SK-MEL-5 (cell line): ENCODE measurements at places on chromosomes 3 and 15. TPM values are rescaled to one million over a fixed set of nuclear protein-coding genes. Genes with fewer than 3 reads are reported as not detected.

ROPN1 gene
- 33.4 and 37.8 TPM in 2 replicates for total RNA-seq

EDC3 gene
- total RNA-seq: 6.8 and 10.2 TPM in 2 replicates

IL17RB gene
- total RNA-seq: not detected in 2 replicates

MYD88 gene
- total RNA-seq: 0.98 and 1.8 TPM in 2 replicates

GOLGA8S gene
- not detected in 2 replicates for total RNA-seq

TMCO5A gene
- not detected in 2 replicates for total RNA-seq

LYZL4 gene
- not detected in 2 replicates for total RNA-seq

NEDD4 gene
- 17.1 and 17.7 TPM in 2 replicates for total RNA-seq

EPB42 gene
- not detected in 2 replicates for total RNA-seq

GPR87 gene
- total RNA-seq: not detected in 2 replicates

DUOX1 gene
- not detected in 2 replicates for total RNA-seq

B3GNT5 gene
- 0.11 and 0.21 TPM in 2 replicates for total RNA-seq

ARL14 gene
- not detected in 2 replicates for total RNA-seq

THUMPD3 gene
- 73.5 and 85.0 TPM in 2 replicates for total RNA-seq

NCK1 gene
- total RNA-seq: 40.0 and 43.8 TPM in 2 replicates

RPSA gene
- total RNA-seq: 1,987 and 2,436 TPM in 2 replicates

RAD51 gene
- 5.1 and 7.0 TPM in 2 replicates for total RNA-seq
